Stimulated activated CD4-positive, alpha-beta T cell treated with anti-CD3 and anti-CD28 coated beads, Interleukin-12 subunit alpha, Interleukin-12 subunit beta, amount 100 ng/mL, for 48 hours (primary cell): ENCODE measurements at places on chromosomes 2 and 18.

- no peak for DNase-seq
Observed at GRCh38 chr2:230895536-230896345, 29.3 kb downstream of the GPR55 start.

DNA sequence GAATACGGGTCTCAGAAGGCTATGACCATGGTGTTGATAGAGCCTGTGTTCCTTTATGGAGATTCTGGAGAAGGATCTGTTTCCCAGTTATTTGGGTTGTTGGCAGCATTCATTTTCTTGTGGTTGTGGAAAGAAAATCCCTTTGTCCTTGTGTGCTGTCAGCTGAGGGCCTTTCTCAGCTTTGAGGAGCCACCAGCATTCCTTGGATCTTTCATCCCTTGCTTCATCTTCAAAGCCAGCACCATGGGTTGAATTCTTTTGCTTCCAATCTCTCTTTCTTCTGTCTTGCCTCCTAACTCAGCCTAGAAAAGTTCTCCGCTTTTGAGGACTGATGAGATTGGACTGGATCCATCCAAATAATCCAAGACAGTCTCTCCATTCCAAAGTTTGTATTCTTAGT is 103.2 kb upstream of the MMADHC start:
- no peak for DNase-seq

DNA sequence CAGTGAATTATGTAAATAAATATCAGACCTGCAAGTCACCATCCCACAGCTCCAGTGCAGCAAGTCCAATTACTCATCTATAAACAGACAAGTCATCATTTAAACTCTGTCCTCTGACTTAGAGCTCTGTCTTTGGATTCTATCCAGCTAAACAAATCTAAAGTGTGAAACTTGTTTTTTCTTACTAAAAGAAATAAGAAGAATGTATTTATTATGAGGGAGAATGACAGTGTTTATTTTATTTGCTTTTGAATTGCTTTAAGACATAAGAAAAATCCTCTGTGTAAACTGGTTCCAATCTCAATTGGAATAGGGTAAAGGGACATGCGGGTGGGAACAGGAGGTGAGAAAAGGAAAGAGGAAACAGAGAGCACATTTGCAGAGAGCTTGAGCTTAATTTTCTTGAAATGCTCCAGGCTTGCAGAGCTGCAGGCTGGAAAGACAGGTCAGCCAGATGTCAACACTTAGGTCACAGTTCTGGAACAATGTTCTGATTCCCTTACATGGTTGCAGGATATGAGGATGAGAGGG is 355.8 kb downstream of the MEIS1 start:
- no peak for DNase-seq

GRCh38 chr2:143564419-143564818 is 435.2 kb downstream of the ARHGAP15 start:
- DNase-seq, result no peak

DNA sequence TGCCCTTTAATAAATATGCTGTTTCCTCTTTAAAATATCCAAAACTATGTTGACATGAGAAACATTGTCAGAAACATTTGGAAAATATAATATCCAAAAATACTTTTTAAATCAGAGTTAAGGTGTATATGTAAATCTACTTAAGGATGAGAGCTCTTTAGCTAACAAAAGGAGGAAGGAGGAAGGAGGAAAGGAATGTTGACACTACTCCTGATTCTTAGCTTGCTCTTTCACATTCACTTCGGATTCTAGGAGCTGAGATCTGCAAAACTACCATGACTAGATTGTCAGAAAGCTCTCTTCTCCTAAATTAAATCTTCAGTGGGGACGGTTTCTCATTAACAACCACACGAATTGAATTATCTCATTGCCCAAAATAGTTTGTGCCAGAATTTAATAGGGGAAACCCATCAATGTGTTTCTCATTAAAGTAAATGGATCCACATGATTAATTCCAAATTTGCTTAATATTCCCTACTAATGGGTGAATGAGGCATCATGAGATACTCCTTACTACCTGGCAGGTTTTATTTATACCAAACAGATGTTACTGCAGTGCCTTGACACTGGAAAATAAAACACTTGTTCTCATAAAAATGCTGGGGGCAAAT is 509.1 kb downstream of the MBD2 start:
- no peak for DNase-seq
